ENCODE measurements at places on chromosomes 12 and 14.
A peak's percentile ranks its signal among the peaks of the same experiment; 100 is the strongest.

DNA sequence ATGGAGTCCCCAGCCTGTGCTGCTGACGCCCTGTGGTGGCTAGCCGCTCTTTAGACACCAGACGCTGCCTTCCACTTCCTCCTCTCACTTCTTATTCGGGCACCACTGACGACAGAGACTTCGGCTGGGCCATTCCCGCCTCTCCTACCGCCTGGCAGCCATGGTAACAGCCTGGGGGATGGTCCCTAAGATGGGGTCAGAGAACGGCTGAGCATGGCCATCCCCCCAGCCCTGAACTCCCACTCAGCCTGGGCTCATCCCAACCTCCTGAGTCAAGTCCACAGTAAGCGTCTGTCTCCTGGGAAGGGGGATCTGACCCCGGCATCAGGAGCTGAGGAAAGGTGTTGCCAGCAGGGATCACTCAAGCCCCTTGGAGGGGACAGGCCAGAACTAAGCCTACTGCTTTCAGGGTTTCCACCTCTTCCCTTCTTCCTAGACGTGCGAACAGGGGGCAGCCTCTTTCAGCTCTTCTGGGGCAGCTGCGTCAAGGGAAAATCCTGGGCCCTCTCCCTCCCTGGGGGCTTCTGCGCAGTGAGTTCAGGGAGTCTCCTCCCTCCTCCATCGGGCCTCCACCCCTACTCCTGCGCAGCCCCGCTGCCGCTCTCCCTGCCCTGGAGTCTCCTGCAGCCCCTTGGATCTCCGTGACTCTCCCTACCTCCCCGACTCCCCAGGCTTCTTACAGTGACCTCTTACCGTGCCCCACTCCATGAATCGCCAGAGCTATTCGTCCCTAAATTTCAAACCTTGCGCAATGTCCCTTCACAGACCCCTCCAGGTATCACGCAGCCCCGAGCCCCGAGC lies 643 bp upstream of the TAMALIN start:
- H3K27me3 ChIP-seq: peaks cover 47% of the 10 kb centered on the region
- H3K36me3 ChIP-seq: no peaks in the 10 kb centered on the region
- peak overlapping the region; percentile 72 for H3K4me3 ChIP-seq
- H3K27ac ChIP-seq: no peak overlapping the region
- H3K4me1 ChIP-seq: peaks cover 10% of the 10 kb centered on the region

DNA sequence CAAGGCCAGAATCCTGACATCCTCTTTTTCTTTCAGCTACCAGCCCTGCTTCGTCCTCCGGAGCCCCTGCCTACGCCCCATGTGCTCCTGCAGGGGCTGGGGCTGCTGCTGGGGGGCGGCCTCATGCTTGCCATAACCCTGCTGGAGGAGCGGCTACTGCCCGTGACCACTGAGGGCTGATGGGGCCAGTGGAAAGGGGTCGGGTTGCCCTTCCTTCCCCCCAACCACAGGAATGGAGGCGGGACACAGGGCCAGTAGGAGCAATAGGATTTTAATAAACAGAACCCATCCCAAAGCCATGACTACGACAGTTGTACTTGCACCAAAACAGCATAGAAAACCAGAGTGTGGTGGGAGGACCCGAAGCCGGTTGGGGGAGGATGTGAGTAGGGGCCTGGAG lies 7.7 kb downstream of the SLC39A5 start:
- no peak overlapping the region for H3K27ac ChIP-seq
- no peaks in the 10 kb centered on the region for H3K27me3 ChIP-seq
- DNase-seq: no peak
- peaks cover 24% of the 10 kb centered on the region for H3K36me3 ChIP-seq
- peaks cover 2% of the 10 kb centered on the region for H3K4me1 ChIP-seq
- no peak overlapping the region for H3K4me3 ChIP-seq

DNA sequence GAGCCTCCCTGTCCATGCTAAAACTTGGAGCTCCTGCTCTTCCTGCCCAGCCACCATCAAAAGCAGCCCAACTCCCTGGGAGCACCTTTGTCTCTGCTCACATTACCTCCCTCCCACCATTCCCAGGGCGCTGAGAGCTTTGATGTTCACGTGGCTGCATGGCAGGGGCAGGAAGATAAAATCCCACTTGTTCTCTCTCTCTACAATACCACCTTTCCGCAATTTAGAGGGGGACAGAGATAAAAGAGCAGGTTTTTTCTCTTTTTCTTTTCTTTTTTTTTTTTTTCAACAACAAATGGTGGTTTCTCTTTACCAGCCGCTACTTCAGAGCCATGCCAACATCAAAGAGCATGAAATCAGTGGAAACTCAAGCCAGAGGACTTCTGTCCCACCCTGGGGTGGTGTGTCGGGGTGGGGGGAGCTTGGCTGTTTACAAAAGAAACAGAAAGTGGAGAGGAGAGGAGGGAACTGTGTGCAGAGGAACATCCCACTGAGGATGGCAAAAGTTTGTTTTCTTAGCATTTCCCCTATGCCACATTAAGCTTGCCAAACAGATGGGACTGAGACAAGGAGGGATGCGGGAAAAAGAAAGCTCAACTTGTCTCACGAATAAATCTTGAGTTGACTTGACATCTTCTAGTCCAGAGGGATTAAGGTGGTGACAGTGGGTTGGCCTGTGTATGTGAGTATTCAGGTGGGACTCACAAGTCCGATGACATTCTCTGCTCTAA lies 103.7 kb upstream of the NUDT4 start:
- DNase-seq: no peak
- H3K27ac ChIP-seq: no peak overlapping the region
- H3K36me3 ChIP-seq: no peaks in the 10 kb centered on the region

GRCh38 chr12:1927051-1927680 lies 8.7 kb upstream of the CACNA2D4 start:
- no peak for DNase-seq
- H3K4me1 ChIP-seq: peaks cover 3% of the 10 kb centered on the region
- no peak overlapping the region for H3K27ac ChIP-seq
- H3K36me3 ChIP-seq: no peaks in the 10 kb centered on the region

DNA sequence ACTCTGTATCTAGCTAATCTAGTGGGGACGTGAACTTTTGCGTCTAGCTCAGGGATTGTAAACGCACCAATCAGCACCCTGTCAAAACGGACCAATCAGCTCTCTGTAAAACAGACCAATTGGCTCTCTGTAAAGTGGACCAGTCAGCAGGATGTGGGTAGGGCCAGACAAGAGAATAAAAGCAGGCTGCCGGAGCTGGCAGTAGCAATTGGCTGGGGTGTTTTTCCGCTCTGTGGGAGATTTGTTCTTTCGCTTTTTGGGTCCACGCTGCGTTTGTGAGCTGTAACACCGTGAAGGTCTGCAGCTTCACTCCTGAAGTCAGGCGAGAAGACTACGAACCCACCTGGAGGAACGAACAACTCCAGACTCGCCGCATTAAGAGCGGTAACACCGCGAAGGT lies 76.5 kb downstream of the SPRING1 start:
- no peaks in the 10 kb centered on the region for H3K36me3 ChIP-seq
- no peaks in the 10 kb centered on the region for H3K4me1 ChIP-seq
- no peak overlapping the region for H3K27ac ChIP-seq
- no peak overlapping the region for H3K4me3 ChIP-seq

- peaks cover 13% of the 10 kb centered on the region for H3K4me1 ChIP-seq
- peaks cover 35% of the 10 kb centered on the region for H3K27me3 ChIP-seq
- no peak overlapping the region for H3K27ac ChIP-seq
- H3K36me3 ChIP-seq: no peaks in the 10 kb centered on the region
- DNase-seq: no peak
These were observed 82.6 kb upstream of the HMGA2 start for GRCh38 chr12:65741656-65742017.

DNA sequence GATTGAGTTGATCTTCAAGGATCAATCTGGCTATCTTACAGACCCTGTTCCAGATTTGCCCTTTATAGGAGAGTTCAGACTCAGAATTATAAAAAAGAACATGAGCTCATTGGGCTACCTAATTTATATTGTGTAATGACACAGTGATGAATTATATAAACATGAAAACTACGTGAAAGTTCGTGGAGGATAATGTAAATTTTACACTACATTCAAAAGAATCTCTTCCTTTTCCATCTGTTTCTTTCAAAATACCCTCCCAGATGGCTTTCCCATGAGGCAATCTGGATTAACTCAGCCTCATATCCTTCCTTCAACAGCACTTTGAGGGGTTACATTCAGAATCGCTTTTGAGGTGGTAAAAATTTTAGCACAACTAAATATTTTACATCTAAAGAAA lies 129.3 kb downstream of the HMGA2 start:
- no peak for DNase-seq
- H3K4me3 ChIP-seq: no peak overlapping the region
- H3K36me3 ChIP-seq: no peaks in the 10 kb centered on the region
- peaks cover 2% of the 10 kb centered on the region for H3K27me3 ChIP-seq
- no peaks in the 10 kb centered on the region for H3K4me1 ChIP-seq

DNA sequence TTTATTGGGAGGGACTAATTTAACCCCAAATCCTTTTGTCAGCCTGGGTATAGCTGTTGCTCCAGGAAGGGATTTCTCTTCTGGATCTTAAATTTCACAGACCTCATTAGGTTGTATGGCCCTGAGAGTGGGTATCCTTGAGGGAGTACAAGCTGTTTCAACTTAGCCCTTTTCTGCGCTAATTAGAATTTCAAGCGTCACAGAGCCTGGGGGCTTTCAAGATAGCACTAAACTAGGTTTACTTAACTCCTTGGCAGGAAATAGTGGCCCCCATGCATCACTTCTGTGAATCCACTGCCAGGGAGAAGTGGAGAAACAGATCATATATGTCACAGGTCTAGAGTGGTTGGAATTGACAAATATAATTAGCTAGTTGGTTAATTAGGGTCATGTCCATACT lies 5.9 kb upstream of the PDE1B start:
- H3K4me3 ChIP-seq: no peak overlapping the region
- peaks cover 7% of the 10 kb centered on the region for H3K4me1 ChIP-seq
- H3K27ac ChIP-seq: no peak overlapping the region
- DNase-seq: no peak
- no peaks in the 10 kb centered on the region for H3K27me3 ChIP-seq
- H3K36me3 ChIP-seq: peaks cover 72% of the 10 kb centered on the region

DNA sequence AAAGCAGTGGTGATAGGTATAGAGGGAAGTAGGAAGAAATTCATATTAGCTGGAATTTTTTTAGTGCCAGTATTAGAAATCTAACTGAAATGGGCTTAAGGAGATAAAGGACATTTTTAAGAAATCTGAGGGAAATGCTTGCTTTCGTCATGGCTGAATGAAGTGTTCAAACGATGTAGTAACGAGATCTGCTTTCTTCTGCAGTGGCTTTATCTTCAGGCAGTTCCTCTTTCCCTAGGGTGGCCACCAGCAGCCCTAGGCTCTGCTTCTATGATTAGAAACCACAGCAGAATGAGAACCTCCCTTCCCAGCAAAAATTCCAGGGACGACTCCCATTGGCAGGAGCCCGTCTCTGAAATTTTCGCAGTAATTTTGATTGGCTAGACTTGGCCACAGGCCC lies 163.9 kb upstream of the FRMD6 start:
- no peaks in the 10 kb centered on the region for H3K27me3 ChIP-seq
- H3K4me1 ChIP-seq: no peaks in the 10 kb centered on the region

DNA sequence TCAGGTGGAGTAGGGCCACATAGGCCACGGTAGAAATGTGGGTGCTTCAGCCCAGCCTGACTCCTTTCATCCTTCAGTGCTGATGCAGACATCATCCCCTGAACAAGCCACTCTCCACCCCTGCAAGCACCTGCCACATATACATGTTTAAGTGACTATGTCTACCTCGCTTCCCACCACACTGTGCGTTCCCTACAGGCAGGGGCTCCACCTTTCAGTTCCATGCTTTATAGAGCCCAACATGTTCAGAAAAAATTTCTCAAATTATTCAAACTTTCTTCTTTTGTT lies 11.6 kb downstream of the SLC7A7 start:
- no peak overlapping the region for H3K4me3 ChIP-seq
- no peak for DNase-seq
- H3K27me3 ChIP-seq: peaks cover 21% of the 10 kb centered on the region
- H3K36me3 ChIP-seq: no peaks in the 10 kb centered on the region
- no peak overlapping the region for H3K27ac ChIP-seq
- no peaks in the 10 kb centered on the region for H3K4me1 ChIP-seq

- H3K27me3 ChIP-seq: no peaks in the 10 kb centered on the region
- H3K27ac ChIP-seq: peak overlapping the region; percentile 94
- peak overlapping the region; percentile 99 for H3K4me3 ChIP-seq
- H3K36me3 ChIP-seq: peaks cover 57% of the 10 kb centered on the region
These were observed 1.3 kb downstream of the CD4 start for GRCh38 chr12:6790496-6791150.

DNA sequence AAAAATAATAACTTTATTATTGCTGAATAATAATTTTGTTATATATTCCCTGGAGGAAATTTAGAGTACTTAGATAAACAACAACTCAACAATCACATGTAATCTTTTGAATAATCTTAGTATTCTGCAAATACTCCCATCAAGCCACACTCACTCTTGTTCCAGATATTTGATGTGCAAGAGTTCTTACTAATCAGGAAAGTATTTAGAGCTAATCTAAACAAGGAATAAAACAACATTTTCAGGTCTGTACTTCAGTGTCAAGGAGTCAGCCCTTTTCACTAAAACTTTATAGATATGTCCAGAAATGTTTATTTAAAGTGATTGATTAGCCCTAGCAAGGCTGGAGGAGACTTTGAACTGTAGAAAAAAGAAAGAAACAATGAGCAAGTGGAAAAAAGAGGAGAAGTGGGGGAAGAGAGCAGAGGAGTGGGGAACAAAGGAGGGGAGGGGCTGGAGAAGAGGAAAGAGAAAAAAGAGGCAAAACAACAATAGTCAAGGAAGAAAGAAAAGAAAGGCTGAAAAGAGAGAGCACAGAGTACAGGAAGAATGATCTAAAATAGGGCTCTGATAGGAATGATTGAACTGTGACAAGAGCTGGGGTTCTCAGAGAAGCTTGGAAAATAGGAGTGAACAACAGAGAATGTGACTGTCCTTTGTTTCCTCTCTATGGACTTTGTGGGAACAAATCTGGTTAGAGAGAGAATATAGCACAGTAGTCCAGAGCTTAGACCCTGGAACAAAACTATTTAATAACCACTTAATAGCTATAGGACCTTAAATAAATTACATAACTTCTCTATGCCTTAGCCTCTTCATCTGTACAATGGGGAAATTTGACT lies 238.7 kb downstream of the AKAP6 start:
- peaks cover 4% of the 10 kb centered on the region for H3K4me1 ChIP-seq
- H3K27me3 ChIP-seq: peaks cover 12% of the 10 kb centered on the region
- no peak for DNase-seq
- H3K4me3 ChIP-seq: no peak overlapping the region
- H3K36me3 ChIP-seq: no peaks in the 10 kb centered on the region
- no peak overlapping the region for H3K27ac ChIP-seq

GRCh38 chr12:7374423-7375144 lies 69.4 kb downstream of the CD163L1 start:
- no peaks in the 10 kb centered on the region for H3K36me3 ChIP-seq
- H3K27ac ChIP-seq: no peak overlapping the region
- no peaks in the 10 kb centered on the region for H3K4me1 ChIP-seq
- H3K27me3 ChIP-seq: peaks cover 8% of the 10 kb centered on the region
- no peak overlapping the region for H3K4me3 ChIP-seq

DNA sequence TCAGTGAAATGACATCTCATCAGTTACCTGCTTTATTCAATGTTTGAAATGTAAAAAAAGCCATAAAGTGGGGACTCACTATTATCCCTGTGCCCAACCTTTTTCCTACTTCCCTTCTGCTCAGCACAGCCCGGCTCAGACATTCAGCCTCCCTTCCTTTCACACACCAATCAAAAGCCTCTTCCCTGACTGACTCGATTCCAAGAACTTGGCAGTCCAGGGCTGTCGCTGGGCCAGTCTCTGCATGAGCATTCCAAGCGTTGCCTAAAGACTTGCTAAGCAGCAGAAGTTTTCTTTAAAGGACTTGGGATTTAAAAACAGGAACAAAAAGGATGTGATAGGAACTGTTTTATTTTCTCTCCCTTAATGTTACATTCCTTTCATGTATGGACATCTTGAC lies 22.7 kb downstream of the ITPR2 start:
- peaks cover 15% of the 10 kb centered on the region for H3K4me1 ChIP-seq
- no peak for DNase-seq
- H3K4me3 ChIP-seq: no peak overlapping the region
- no peaks in the 10 kb centered on the region for H3K27me3 ChIP-seq

All from activated T-helper 2 cell treated with anti-CD3 and anti-CD28 coated beads, Interferon-gamma antibody, Interleukin-2, Interleukin-4, amounts not matched to agents 10 μg/mL and 5 μg/mL and 100 μg/mL, durations not matched to agents 14 hours and 24 hours and 36 hours (primary cell).